Liver (tissue), 10 donors: ENCODE measurements at places on chromosomes 2 and 18. TPM values are rescaled to one million over a fixed set of nuclear protein-coding genes. Genes with fewer than 3 reads are reported as not detected.

Gene DYNAP
- polyA plus RNA-seq, result not detected

Gene PRSS56
- 0.02 TPM for polyA plus RNA-seq

Gene EMILIN1
- 3.4 TPM for polyA plus RNA-seq

Gene ABCG5
- 63.8 TPM for polyA plus RNA-seq

Gene CCDC68
- 7.9 TPM for polyA plus RNA-seq

Gene RAD51AP2
- 0.08 TPM for polyA plus RNA-seq

Gene CARF
- 0.98 TPM for polyA plus RNA-seq

Gene UCN
- polyA plus RNA-seq, result 0.42 TPM

Gene GPR75
- 0.21 TPM for polyA plus RNA-seq

Gene C2orf80
- not detected for polyA plus RNA-seq

Gene GNAL
- polyA plus RNA-seq, result 0.78 TPM

Gene CHCHD5
- 36.6 TPM for polyA plus RNA-seq

Gene WNT6
- 0.20 TPM for polyA plus RNA-seq

Gene MFSD2B
- 0.02 TPM for polyA plus RNA-seq

Gene HAT1
- polyA plus RNA-seq, result 11.8 TPM

Gene G6PC2
- not detected for polyA plus RNA-seq

Gene COL3A1
- 80.2 TPM for polyA plus RNA-seq

Gene GDF7
- 1.6 TPM for polyA plus RNA-seq

Gene MAPRE3
- 15.8 TPM for polyA plus RNA-seq

Gene CDKL4
- polyA plus RNA-seq, result not detected

Gene SMAD2
- polyA plus RNA-seq, result 11.8 TPM

Gene ZAP70
- 1.3 TPM for polyA plus RNA-seq

Gene UPP2
- polyA plus RNA-seq, result 9.0 TPM

Gene PRADC1
- 41.4 TPM for polyA plus RNA-seq

Gene SLC30A3
- polyA plus RNA-seq, result 0.20 TPM

Gene TSPYL6
- polyA plus RNA-seq, result not detected

Gene LRATD1
- 0.99 TPM for polyA plus RNA-seq

Gene CCL20
- 1.6 TPM for polyA plus RNA-seq

Gene CFC1
- not detected for polyA plus RNA-seq

Gene CNGA3
- not detected for polyA plus RNA-seq

Gene TXNDC2
- polyA plus RNA-seq, result not detected

Gene ALKAL2
- 1.9 TPM for polyA plus RNA-seq

Gene LBH
- 4.1 TPM for polyA plus RNA-seq

Gene IL36A
- polyA plus RNA-seq, result not detected

Gene SPR
- 60.8 TPM for polyA plus RNA-seq

Gene TANC1
- polyA plus RNA-seq, result 3.7 TPM

Gene POTEI
- not detected for polyA plus RNA-seq

Gene GRHL1
- 6.0 TPM for polyA plus RNA-seq

Gene HOXD1
- not detected for polyA plus RNA-seq

Gene CD28
- polyA plus RNA-seq, result 0.08 TPM

Gene FAM124B
- polyA plus RNA-seq, result 0.30 TPM
